ENCODE measurements at places on chromosomes 4 and X.

DNA sequence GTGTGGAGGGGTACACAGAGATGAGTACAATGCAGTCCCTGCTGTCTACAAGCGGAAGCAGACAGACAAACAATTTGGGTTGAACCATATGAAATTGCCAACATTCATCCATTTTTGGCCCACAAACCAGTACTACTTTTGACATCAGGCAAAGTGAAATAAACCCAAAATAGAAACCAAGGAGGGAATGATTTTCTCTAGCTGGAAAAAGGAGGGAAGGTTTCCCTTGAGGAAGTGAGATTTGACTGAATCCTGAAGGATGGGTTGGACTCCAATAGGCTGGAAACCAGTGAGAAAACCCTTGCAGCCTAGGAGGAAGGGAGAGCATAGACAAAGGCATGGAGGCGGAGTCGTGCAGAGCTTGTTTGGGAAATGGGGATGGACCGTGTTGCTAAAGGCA, 63.5 kb upstream of the PJA1 start:
- DNase-seq, result no peak

GRCh38 chrX:110683925-110684324, 111.7 kb downstream of the CHRDL1 start:
- no peak for DNase-seq

- no peak for DNase-seq
Measured at GRCh38 chr4:18057821-18058533, 36.4 kb upstream of the LCORL start.

DNA sequence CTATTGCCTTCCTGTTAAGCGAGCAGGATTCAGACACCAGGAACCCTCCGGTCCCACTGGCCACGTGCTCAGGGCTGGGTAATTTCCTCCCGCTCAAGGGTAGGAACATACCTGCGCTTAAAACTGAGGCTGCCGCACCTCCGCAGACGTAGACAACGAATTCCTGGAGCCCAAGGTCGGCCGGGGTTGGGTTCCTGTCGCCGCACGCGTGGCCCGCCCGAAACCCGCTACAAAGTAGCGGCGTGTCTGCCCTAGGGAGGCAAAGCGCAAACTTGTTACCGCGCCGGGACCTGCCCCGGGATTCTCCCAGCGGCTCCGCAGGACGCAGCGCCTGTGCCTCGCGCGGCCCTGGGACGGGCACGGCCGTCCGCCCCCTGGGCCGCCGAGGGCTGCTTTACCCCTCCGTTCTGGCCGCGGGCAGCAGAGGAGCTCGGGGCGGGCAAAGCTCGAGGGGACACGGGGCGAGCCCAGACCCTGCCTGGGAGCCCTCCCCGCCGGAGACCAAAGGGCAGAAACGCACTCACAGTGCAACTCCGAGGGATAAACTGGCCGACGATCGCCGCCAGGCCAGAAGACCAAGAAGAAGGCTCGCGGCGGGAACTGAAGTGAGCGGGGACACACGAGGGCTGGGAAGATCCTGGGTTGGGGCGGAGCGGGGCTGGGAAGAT, at the start of gene ERVMER34-1:
Gene ERVMER34-1 (minus strand): TSS at position 607 of the 668 bp plus-strand sequence. CDS start 5,905 bp downstream, outside the sequence.
- no peak for DNase-seq

GRCh38 chr4:40800064-40800463, 50.3 kb downstream of the NSUN7 start:
- no peak for DNase-seq

DNA sequence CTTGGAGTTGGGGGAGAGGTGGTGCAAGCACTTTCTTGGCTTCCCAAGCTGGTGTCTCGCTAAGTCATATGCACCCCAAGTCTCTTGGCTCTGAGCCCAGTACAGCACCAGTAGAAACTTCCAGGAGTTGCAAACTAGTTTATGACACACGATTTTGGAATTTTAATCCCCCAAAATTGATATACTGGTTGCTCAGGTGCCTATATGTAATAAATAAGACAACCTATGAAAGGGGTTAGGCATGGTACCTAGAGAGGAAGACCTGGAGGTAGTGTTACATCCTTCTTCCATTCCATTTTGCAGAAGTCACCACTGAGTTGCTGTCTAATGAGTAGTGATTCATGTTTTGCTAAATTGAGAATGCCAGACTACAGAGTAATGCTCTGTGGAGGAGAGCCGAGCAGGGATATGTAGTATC, 4.3 kb upstream of the SLC4A4 start:
- DNase-seq, result no peak

- no peak for DNase-seq
Measured at GRCh38 chr4:180665481-180665880, 1577.7 kb upstream of the TENM3 start.

DNA sequence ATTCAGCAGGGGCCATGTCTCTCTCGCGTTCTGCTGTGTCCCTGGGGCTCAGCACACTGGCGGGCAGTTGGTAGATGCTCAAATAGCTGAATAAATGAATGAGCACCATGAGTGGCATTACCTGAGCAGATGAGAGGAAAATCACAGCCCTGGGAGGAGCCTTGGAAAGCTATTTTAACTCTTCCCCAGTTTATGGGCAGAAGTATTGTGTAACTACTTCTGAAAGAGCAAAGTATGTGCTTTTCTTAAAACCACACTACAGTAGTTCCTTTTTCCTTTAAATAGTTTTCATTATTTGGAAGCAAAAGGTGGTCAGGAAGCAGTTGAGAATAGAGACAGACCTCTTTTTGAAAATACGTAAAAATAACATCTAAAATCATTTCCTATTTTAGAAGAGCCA, 3.0 kb upstream of the PLAC1 start:
- DNase-seq, result no peak

DNA sequence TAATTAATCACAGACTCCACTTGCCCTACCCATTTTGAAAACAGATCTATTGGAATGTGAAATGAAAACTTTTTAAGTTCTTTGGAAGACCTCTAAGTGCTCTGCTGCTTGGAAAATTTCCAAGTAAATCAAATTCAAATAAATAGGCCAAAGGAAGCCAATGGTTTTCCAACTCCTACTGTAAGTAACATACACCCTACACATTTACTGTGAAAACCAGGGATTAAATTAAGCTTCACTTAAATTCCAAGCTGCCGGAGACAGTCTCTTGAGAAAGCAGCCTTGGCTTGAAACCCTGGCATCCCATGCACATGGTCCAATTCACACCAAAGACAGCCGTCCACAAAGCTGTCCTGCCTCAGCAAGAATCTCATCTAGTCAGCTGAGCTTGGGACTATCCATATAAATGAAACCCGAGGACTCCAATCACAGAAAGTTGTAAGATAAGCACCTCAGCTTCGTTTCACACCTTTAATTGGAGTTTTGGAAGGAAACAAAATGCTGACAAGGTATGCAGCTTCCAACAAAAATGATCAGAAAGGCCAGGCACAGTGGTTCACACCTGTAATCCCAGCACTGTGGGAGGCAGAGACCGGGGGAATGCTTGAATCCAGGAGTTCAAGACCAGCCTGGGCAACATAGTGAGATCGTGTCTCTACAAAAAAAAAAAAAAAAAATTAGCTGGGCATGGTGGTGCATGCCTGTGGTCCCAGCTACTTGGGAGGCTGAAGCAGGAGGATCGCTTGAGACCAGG, 88.6 kb downstream of the APBB2 start:
- DNase-seq, result no peak

DNA sequence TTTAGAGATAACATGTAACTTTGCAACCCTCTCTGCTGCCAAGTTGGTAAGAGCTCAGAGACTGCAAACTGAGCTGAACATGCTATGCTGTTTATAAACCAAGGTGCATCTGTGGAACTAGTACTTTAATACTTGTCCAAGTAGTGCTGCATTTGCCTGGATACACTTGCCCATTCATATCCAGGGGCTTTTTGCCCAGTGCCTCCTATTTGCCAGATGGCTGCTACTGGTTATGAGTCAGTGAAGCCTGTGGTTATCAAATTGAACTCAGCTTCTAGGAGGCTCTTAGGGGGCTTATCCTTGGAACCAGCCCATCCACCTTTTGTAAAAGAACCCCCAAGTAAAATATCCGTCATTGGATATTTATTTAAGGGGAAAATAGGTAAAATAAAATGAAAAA, 79.6 kb downstream of the AFF2 start:
- DNase-seq, result no peak

GRCh38 chr4:83152746-83153145, 38.2 kb upstream of the PLAC8 start:
- DNase-seq, result no peak

DNA sequence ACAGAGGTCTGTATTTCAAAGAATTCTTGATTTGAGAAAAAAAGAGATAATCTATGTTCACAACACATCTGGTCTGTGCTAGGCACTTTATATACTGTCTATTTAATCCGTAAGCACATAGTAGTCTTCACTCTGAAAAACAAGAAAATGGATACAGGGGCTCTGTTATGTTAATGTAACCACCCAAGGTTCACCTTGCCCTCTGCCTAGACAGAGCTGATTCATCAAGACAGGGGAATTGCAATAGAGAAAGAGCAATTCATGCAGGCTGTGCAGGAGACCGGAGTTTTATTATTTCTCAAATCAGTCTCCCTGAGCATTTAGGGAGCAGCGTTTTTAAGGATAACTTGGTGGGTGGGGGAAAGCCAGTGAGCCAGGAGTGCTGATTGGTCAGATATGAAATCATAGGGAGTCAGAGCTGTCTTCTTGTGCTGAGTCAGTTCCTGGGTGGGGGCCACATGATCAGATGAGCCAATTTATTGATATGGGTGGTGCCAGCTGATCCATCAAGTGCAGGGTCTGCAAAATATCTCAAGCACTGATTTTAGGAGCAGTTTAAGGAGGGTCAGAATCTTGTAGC, 92.9 kb upstream of the TNIP3 start:
- no peak for DNase-seq

DNA sequence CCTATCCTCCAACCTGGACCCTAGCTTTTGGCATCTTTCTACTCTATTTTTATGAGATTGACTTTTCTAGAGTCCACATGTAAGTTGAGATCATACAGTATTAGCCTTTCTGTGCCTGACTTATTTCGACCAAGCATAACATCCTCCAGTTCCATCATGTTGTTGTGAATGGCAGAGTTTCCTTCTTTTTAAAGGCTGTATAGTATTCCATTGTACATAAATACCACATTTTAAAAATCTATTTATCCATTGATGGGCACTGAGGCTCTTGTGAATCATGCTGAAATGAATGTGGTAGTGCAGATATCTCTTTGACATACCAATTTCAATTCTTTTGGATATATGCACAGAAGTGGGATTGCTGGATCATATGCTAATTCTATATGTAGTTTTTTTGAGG, 40.3 kb upstream of the STIM2 start:
- no peak for DNase-seq

DNA sequence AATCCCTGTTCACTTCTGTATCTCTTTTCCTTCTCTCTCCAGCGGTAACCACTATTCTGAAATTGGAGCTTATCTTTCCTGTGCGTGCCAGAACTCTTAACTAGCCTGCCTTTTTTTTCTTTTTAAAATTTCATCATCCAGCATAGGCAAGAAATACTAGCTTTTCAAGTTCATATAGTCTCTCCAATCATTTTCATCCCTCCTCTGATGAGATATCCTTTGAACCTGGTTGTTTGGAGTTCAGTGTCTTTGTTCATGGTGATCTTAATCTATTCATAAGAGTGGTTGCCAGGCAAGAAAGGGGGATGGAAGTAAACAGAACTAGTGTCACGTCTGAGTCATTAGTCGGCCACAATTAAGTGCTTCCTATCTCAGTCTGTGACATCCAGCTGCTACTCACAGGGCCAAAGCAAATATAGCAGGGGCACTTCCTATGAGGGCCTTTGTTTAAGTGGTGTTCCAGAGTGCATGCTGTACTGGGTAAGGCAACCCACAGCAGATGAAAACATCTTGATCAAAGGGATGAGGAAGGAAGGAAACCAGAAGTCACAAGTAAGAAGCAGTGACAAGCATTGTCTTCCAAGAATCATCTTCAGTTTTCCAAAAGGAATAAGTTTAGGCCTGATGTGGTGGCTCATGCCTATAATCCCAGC, 56.4 kb upstream of the XIAP start:
- no peak for DNase-seq

DNA sequence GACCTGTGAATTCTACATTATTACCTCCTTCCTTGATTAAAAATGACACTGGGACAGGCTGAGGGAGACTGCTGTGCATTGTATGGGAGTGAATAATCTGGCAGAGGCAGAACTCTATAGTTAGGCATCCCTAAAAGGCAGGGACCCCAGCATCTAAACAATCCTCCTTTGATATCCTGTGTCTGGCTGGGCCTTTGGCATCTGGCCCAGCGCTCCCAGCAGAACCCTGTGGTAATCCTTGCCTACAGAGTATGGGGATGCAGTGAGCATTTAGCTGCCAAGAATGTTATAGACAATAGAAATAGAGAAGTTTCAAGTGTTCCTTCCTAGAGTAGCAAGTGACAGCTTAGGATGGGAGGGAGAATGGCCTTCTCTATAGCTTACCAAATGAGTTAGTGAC, 38.5 kb downstream of the ZCCHC12 start:
- DNase-seq, result no peak

GRCh38 chr4:100170986-100171385, 19.3 kb downstream of the DDIT4L start:
- no peak for DNase-seq

DNA sequence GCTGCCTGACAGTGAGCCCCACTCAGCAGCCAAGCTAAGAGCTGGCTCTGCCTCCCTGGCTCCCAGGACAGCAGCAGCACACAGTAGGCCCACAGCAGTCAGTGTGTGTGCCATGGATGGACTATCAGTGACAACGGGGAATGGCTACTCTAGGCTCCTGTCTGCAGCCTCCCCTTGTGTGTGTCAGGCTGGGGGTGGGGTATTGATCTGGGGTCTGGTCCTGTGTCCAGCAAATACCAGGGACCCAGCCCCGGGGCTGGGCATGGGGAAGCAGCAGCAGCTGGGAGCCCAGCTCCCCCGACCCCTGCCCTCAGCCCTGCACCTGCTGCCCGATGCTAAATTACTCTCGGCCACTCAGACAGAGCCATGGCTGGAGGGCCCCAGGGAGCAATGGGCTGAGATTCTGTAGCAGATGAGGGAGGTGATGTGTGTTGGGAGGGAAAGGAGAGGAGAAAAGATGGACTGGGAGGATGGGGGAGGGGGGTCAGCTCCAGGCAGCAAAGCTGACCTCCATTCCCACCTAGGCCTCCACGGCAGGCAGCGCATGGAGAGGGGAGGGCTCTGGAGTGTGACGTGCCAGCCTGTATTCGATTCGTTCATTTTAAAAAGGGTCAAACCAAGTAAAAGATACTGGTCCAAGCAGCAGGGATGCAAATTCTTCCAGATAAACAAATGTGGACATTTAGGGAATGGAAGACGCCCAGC, 61.3 kb upstream of the CRMP1 start:
- no peak for DNase-seq

GRCh38 chr4:122731676-122732075, 828 bp upstream of the BBS12 start:
- DNase-seq, result no peak

GRCh38 chr4:152107736-152108500, 347.1 kb upstream of the GATB start:
- DNase-seq, result no peak

GRCh38 chr4:142741995-142742394, 104.1 kb downstream of the INPP4B start:
- no peak for DNase-seq

- no peak for DNase-seq
Measured at GRCh38 chr4:125975861-125976397, 661.2 kb downstream of the FAT4 start.

GRCh38 chr4:94566420-94566819, 114.7 kb downstream of the PDLIM5 start:
- no peak for DNase-seq

GRCh38 chr4:115090483-115091075, 22.8 kb downstream of the NDST4 start:
- DNase-seq, result no peak

Measured in vagina (tissue), 2 donors.